ENCODE measurements at places on chromosomes 6 and 20.

DNA sequence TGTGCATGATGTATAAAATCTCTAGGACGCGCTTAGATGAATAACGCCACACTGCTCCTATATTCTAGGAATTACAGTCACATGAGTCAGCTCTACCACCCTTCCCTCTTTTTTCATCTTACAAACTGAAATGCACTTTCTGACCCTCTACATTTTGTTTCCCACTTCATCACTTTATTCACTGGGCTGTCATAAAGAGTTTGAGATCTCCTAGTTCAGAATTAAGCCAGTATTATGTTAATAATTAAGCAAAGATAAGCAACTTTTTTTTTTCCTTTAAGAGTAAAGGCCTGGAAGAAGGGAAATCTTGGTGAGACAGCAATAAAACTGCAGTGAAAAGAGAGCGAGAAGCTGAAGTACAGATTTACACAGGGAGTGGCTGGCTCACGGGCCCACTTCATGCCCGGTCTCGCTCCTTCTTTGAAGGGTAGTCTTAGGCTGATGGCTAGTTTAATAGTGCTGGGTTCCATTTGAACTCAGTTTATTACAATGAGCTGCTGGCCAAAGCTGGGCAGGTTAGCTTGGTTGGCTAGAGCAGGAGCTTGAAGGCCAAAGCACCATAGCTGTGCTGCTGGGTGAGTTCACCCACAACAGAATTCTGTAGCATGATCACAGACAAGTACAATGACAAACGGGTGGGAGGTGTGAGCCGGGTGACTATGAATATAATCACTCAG lies 110.6 kb downstream of the MAP7 start:
- peak; percentile 23 for DNase-seq

GRCh38 chr20:50625986-50626677 lies 65.2 kb downstream of the RIPOR3 start:
- DNase-seq, result no peak

DNA sequence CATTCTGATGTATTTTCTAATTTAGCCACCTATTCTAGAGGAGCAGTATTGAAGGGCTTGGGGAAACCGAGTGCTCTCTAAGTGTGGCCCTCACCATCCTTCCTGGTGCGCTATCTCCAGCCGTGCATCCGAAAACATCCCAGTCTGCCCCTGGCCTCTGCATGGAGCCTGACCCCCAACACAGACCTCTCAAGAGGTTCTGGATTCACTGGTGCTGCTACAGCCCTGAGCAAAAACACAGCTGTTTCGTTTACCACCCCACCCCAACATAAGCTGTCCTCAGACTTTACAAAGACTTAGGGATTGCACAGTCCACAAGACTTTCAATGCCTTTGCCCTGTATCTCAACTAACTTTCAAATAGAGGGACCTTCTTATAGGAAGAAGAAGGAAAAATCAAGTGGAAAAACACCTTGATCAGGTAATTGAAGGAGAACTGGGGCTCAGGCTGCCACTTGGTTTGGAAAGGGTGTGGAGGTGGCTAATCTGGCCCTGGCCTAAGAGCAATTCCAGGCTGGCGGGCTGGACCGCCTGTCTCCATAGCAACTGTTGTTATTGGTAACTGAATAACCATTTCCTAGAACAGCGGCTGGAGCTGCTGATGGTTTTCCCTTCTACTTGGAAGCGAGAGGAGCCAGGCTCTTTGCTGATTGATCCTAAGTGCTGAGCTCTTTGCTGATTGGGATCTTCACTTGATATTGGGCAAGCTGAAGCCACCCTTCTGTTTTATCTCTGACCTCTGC lies 90.2 kb upstream of the TOX2 start:
- no peak for DNase-seq

DNA sequence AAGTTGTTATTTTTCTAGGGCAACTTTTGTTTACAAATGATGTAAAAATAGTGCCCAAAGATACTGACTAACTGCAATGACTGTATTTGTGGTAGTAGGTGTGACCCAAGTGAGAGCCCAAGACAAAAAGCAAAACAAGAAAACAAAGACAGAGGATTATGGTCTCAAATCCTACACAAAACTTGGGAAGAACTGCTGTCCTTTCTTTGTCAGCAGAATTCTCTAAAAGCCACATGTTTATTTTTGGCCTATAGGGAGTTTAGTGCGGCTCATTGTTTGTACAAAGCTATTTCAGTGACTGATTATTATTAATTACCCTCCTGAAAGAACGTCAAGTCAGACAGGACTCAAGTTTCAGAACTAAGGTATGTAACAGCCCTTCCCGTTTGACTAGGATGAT lies 509.2 kb upstream of the SLC35B3 start:
- no peak for DNase-seq

DNA sequence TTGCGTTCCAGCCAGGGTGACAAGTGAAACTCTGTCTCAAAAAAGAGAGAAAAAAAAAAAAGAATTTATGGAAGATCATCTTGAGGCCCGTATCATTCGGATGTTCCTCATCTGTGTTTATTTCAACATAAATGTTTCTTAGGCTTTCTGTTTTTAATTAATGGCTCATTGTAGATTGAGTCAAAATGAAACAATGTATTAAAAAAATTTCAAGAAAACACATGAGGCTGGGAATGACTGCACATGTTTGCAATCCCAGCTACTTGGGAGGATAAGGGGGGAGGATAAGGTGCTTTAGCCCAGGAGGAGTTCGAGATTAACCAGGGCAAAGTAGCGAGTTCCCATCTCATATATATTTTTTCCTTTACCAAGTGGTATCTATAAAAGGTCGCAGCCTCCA lies 47.3 kb downstream of the ITCH start:
- DNase-seq, result no peak

- peak; percentile 70 for DNase-seq
Observed at GRCh38 chr20:44666066-44666465, 14.6 kb upstream of the ADA start.

- peak; percentile 55 for DNase-seq
Observed at GRCh38 chr6:119313937-119314884, 35.4 kb downstream of the MAN1A1 start.

GRCh38 chr20:16821211-16822089 lies 73.3 kb downstream of the OTOR start:
- DNase-seq, result peak; percentile 17

DNA sequence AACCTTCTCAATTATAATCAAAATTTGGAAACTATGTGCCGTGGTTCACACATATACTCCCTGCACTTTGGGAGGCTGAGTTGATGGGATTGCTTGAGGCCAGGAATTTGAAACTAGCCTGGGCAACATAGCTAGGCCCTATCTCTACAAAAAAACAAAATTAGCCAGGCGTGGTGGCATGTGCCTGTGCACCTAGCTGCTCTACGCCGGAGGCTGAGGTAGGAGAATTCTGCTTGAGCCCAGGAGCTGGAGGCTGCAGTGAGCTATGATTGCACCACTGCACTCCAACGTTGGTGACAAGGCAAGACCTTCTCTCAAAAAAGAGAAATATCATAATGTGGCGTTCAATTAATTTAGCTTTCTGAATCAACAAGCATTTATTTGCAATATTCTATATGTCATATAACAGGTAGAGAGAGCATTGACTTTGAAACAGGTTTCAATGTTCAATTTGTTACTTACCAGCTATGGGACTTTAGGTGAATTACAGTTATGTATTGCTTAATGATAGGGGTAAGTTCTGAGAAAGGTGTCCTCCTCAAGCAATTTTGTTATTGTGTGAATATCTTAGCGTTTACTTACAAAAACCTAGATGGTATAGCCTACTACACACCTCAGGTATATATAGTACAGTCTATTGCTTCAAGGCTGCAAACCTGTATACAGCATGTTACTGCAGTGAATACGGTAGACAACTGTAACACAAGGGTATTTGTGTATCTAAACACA lies 2.2 kb upstream of the SYCP2 start:
- no peak for DNase-seq

DNA sequence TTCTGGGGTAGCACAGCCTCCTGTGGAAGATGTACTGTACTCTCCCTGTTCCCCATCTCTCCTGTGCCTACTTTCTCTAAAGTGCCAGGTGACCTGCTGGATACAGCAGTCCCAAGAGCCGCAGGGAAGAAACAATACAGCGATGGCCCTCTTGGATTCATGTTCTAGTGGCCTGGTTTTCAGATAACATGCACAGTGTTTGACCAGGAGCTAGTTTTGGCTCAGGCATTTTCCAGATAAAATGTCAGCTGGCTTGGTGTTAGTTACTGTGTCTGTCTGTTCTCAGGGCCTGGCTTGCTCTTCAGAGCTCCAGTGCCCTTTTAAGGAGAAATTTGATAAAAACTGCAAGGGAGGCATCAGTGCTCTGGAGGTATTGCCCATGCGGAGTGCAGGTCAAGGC lies 41.3 kb downstream of the GABRR2 start:
- no peak for DNase-seq

DNA sequence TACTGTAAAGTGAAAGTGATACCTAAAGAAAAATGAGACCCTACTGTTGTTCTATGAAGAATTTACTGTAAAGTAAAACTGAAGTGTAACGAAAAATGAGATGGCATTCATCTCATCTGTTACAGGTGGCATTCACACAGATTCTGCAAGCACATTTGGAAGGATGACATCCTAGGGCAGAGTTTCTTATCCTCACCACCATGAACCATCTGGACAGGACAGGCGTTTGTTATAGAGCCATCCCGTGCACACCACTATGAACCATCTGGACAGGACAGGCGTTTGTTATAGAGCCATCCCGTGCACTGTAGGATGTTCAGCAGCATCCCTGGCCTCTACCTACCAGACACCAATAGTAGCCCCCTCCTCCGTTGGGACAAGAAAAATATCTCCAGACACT lies 294.8 kb downstream of the GMDS start:
- DNase-seq, result no peak

GRCh38 chr6:228881-229651 lies 63.2 kb upstream of the DUSP22 start:
- no peak for DNase-seq

GRCh38 chr6:167806061-167806700 lies 20.5 kb upstream of the AFDN start:
- peak; percentile 8 for DNase-seq

- DNase-seq, result no peak
Observed at GRCh38 chr6:5096482-5096881, 11.3 kb downstream of the PPP1R3G start.

DNA sequence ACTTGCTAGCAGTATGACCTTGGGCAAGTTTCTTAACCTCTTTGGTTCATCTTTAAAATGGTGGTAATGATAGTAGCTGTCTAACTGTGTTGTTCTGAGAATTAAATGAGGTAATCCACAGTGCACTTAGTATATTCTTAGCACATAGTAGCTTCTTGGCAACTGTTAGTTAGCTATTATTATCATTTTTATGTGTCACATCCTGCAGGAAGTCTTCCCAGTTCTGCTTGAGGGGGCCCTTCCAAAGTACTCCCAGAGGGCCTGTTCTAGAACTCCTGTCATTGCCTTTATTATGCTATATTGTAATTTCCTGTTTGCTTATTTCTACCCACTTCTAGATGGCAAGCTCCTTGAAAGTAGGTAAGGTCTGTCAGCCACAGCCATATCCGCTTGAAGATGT lies 30.6 kb downstream of the ANKS1A start:
- no peak for DNase-seq

GRCh38 chr20:44030394-44030793 lies 115.7 kb downstream of the TOX2 start:
- no peak for DNase-seq

DNA sequence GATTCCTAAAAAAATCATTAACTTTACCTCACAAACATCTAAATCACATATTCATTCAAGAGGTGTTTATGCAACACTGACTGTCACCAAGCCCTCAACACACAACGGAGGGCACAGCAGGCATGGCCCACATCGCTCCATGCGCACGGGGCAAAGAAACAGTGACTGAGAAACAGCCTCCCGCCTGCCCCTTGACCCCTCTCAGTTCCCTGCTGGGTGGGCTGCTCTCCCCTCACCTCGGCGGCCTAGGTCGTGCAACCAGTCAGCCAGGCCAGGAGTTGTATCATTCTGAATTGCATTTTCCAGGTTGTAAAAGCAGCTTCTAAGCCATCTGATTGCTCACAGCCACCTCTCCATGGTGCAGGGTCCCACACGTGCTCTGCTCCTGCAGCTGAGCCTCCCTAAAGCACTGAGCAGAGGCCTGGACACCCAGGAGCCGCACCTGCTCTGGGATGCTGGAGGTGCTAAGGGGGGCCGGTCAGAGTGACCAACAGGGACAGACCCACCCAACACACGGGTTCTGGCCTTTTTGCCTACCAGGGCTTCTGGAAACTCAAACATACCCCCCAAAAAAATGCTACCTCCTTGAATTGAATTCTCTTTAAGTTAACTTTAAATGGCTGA lies 37.9 kb downstream of the TAF4 start:
- DNase-seq, result no peak

DNA sequence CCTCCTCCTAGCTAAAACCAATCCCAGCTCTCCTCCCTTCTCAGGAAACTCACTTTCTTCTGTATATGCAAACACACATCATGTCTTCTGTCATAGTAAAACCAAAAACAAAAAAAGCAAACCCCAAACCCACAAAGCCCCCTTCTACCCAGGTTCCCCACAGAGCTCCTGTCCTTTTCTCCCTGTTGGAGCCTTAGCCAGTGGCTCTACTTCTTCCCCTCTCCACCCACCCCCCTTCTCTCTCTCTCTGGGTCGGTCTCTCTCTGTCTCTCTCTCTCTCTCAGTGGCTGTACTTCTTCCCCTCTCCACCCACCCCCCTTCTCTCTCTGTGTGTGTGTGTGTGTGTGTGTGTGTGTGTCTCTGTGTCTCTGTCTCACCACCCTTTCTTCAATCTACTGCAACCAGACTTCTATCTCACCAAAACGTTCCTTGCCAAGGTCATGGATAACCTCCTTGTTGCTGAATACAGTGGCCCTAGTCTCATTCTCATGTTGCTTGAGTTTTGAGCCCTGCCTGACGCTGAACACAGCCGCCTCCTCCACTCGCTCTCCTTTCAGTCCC lies 8.7 kb upstream of the OSER1 start:
- DNase-seq, result no peak

DNA sequence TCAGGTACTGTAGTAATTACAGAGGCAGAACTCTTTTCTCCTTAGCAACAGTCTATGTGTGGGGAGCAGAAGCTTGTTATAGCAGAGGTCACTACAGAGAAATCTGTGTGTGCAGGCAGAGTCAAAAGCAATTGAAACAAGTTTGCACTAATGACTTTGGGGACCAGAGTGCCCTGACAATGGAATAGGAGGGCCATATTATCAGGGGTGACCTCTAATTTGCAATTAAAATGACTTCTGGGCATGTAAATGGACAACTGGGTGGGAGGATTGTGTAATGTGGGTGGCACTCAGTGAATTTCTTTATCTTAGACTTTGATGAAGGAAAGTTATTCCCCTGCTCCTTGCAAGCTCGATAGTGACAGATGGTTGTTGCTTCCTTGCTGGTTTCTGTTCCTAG lies 127.2 kb downstream of the PLCB4 start:
- DNase-seq, result no peak
